ENCODE measurements at places on chromosomes 2 and 18.

- no peak for DNase-seq
Observed at GRCh38 chr2:40666398-40666797, 214.5 kb upstream of the SLC8A1 start.

GRCh38 chr2:174337337-174338146 is 2.8 kb downstream of the SP9 start:
- peak; percentile 76 for DNase-seq

- DNase-seq, result no peak
Observed at GRCh38 chr2:98040331-98040939, 44.7 kb upstream of the TMEM131 start.

- peak; percentile 61 for DNase-seq
Observed at GRCh38 chr2:186503827-186504606, 18.0 kb downstream of the ZC3H15 start.

DNA sequence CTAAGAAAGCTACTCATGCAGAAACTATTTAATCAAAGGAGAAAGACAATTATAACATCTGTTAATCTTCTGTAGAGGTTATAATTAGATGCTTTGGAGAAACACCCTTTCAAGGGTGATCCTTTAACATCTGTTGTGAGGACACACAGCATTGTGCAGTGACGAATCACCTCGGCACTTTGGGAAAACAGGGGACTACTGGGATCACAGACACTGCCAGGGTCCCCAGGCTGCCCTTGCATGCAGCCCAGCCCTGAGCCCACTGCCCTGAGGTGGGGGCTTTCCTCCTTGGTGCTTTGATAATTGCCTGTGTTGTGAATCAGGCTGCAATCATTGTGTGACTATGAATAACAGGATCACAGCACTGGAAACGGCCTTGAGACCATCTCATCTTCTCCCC is 10.6 kb downstream of the NCKAP5 start:
- DNase-seq, result no peak

- no peak for DNase-seq
Observed at GRCh38 chr2:38185012-38185491, 109.1 kb upstream of the CYP1B1 start.

DNA sequence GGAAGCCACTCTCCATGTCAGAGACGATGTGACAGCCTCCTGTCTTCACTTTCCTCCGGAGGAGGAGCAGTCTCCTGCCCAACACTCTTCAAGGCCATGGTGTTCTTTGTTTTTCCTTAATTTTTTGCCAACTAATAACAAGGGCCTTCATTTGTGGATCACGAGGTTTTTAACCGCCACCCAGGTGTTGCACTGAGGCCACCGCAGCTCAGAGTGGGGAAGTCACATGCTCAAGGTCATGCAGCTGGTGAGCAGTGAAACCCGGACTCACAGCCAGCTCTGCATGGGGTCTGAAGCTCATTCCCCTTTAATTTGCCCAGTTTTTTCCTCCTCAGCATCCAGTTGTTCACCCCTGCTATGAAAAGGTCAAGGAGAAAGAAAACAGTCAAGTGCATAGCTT is 19.6 kb downstream of the ENOSF1 start:
- no peak for DNase-seq

DNA sequence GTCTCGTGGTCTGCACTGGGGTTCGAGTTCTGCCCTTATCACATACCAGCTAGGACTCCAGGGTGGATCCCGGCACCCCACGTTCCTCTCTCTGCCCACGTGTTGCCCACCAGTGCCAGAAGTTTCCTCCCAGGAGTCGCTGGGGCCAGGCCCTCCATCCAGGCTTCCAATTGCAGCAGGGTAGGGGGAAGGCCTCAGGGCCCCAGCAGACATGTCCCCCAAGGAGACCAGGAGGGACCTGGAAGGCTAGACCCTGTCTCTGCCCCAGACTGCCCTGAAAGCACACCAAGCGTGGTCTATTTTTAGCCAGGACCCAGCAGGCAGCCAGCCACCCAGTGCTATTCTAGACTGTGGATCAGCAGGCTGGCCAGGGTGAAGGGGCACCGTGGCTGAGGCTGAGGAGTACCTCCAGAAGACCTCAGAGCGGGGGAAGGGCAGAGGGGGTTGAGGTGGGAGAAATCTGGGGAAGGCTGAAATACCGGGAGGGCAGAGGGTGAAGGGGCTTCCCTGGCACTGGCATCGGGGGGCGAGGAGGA is 18.8 kb upstream of the TNS1 start:
- no peak for DNase-seq

GRCh38 chr2:27798948-27799645 is 27.6 kb downstream of the MRPL33 start:
- DNase-seq, result peak; percentile 60

DNA sequence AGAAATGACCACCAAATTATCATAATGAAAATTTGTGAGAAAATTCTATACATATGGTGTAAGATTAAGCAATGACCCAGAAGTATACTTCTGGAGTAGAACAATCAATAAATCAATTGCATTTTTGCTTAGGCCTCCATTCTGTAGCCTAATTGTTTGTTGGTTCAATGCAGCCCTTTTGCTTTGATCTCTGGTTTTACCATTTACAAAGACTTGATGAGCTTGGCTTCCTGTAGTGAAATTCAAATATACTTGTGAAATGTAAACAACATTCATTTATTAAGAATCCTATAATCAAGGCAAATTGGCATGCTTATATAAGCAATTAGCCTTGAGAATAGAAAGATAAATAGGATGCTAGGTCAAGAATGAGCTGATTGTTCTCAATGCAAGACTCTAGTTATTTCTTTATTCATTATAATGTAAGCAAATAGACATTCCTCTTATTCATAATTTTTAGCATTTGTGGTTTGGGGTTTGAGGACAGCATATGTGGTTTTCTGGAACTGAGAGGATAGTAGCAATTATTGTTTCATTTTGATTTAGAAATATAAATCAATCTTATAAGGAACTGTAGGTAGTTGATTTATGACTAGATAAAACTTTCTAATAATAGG is 9.7 kb downstream of the FMNL2 start:
- no peak for DNase-seq

DNA sequence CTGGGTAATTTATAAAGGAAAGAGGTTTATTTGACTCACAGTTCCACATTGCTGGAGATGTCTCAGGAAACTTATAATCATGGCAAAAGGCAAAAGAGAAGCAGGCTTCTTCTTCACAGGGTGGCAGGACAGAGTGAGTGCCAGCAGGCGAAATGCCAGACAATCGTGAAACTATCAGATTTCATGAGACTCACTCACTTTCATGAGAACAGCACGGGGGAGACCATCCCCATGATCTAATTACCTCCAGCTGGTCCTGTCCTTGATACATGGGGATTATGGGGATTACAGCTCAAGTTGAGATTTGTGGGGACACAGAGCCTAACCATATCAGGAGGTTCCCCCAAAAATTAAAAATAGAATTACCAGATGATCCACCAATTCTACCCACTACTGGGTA is 675.5 kb upstream of the SLC8A1 start:
- DNase-seq, result no peak

DNA sequence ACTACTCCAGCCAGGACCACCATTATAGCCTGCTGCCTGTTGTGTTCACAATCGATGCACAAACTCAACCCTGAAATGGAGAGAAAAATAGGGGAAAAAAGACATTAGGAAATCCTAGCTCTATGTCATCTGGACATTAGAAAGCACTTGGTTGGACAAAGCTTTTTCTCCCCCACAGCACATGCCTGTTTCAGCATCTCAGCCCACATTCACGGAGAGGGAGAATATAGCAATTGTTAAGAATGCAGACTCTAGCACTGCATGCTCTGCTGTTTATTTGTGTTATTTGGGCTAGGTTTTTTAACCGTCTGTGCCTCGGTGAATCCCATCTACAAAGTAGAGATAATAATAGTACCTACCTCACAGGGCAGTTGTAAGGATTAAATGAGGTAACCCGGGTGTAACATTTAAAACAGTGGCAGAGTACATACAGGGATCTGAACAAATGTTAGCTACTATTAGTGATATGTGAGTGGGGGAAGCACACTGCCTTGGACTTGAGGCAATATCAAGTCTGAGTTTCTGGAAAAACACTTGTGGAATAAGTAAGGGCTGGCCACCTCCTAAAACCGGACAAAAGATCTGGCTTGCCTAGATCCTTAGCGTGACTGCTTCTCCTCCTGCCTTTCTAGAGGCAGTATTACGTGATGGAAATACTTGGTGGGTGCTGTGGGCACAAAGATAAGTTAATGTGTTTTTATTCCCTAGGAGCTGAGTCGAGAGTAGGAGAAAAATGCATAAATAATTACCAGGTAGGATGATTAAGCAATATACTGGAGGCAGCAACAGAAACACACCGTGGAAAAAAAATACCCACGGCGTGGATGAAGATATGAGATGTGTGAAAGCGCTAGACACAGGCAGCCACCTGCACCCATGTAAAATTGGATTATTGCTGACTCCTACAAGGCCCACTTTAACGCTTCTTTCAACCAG is 1.0 kb upstream of the PPP1CB start:
- no peak for DNase-seq

- peak; percentile 5 for DNase-seq
Observed at GRCh38 chr2:164655750-164656149, 34.5 kb upstream of the GRB14 start.

GRCh38 chr2:195342061-195342460 is 315.0 kb upstream of the SLC39A10 start:
- no peak for DNase-seq

DNA sequence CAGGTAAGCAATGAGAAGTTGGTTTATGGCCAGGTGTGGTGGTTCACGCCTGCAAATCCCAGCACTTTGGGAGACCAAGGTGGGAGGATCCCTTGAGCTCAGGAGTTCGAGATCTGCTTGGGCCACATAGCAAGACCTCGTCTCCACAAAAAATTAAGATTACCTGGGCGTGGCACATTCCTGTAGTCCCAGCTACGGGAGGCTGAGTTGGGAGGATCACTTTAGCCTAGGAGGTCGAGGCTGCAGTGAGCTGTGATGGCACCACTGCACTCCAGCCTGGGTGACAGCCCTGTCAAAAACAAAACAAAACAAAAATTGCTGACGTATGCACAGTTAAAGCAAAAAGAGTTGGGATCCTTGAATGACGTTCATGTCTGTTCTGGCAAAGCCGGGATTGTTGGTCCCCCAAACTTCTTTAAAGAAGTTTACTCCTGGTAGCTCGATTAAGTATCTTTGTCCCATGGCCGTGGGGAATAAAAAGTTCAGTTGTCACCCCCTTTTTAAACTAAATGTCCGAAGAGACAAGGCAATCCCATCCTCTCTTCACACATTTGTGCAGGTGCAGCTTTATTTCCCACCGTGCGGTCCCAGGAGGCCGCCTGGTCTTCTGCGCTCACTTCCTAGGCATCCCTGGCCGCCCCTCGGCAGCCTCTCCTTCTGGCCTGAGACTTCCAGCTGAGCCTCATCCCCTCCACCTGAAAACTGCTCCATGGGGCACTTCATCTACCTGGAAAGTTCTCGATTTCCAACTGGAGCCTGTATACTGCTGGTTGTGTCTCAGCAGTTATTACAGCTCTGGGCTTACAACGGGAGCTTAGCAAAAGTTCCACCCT is 762 bp upstream of the SPOPL start:
- no peak for DNase-seq

DNA sequence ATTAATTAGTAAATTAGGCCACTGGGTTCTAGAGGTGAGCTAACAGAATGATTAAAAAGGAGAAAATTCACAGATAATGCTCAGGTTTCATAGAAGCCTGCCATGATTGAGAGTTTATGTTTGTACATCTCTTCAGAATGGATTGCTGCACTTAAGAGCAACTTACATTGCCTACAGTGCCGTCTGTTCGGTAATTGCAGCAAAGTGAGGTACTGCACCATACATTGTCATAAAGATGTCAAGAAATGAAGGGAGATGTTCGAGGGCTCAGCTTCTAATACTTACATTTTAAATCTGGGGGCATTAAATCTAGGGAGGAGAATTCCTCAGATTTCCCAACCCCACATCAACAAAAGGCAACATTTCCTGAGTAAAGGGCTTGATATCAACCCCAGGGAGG is 976.2 kb upstream of the FANCL start:
- DNase-seq, result no peak

DNA sequence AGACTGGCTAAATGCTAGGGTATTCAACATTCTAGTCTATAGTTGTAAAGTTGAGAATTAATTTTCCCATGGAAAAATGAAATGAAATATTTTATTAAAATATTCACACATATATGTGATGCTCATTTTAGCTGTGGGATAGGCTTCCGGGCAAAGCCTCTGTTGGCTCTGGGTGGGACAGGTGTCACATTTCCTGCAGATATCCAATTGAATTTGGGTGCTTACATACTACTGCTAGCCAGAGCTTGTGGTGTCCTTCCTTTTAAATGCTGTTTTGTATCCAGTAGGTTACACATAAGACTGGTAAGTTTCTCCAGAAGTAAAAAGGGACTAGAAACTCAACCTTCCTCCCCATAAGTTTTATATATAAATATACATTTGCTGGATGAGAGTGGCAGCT is 73.8 kb downstream of the RPRM start:
- DNase-seq, result no peak
